ENCODE measurements at places on chromosomes 12 and 14.

DNA sequence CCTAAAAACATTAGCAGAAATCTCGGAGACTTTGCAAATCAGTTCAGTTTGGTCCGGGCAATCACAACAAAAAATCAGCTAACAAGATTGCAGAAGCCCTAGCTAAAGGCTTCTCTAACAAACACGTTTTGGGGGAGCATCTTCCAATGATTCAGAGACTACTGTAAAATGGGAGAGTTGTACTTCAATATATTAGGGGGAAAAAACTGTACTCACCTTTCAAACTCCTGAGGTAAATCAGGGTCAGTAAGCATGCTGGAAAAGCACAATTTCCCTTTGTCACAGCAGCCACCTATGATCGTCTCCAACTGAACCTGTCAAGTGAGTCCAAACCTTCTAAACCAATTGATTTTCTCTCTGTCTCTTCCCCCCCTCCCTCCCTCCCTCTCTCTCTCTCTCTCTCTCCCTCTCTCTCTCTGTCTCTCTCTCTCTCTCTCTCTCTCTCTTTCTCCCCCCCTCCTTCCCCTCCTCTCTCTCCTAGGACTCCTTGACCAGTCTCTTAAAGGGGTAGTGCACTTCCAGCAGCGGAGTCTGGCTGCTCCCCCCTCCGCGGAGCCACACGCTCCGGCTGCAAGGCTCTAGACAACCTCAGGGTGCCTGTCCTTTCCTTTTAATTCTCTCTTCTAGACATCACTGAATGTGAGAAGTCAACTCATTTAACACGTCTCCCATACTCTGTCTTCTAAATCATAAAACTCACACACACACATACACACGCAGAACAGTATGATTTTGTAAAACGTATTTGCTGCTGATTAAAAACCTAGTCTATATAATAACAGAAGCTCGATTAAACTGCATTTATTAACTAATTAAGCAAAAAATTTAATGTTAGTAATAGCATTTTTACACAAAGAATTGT lies at the start of gene SOX5:
SOX5 (minus strand) TSS at position 323 of the 862 bp plus-strand sequence; CDS start at position 254, 69 bp downstream.
- peak; percentile 50 for DNase-seq

GRCh38 chr12:100403446-100403845 lies 46.6 kb downstream of the SLC17A8 start:
- peak; percentile 4 for DNase-seq

DNA sequence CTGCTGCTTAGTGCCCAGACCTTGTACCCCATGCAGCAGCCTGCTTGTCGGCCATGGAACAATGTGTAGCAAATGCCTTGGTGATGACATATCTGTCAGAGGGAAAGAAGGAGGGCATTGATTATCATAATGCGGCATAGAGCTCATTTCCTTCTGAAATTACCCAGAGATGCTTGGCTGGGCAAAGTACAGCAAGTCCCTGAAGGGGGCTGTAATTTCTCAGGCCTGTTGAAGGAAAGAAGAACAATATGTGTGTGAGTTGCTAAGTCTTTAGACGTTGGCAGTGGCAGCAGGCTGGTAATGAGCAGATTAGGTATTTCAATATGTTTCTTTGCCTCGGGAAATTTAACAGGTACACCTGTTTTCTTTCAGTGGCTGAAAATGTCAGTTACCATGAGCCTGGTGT lies 128.6 kb downstream of the CRADD start:
- peak; percentile 79 for DNase-seq

- DNase-seq, result no peak
These were observed 84.9 kb upstream of the DUSP6 start for GRCh38 chr12:89437231-89437630.

DNA sequence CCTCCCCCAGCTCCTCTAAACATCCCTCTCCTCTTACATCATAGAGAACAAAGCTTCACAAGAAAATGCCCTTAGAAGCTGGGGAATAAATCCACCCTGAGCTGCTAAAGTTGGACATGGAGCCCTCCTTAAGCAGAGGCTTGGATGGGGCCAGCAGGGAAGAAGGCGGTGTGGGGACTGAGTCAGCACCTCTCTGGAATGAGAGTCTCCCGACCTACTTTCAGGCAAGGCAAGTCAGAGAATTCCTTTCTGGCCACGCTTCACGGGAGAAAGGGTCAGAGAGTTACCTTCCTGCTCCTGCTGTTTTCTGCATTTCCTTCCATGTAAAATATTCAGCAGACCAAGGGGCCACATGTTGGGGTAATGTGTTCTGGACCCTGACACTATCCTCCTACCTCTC lies 113.3 kb upstream of the PRB2 start:
- DNase-seq, result peak; percentile 87

GRCh38 chr14:103569408-103569807 lies 6.6 kb downstream of the COA8 start:
- no peak for DNase-seq

DNA sequence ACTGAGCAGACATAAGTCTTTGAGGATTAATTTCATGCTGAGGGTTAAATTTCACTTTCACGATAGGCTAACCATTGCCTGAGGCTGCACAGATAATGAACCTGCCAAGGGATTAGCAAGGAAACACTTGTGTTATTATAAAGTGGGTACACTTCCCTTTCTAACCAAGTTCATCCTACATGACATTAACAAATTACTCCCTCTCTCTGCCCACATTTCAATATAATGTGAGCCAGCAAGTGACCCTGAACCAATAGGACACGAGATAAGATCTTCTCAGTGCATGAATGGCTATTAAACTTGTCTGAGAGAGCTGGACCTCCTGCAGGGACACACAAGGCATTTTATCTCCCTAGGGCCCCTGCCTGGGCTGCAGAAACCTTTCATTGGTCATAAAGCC lies 173.5 kb downstream of the PAX9 start:
- DNase-seq, result no peak

- DNase-seq, result no peak
These were observed 24.0 kb downstream of the ADGRD1 start for GRCh38 chr12:130977743-130978095.

DNA sequence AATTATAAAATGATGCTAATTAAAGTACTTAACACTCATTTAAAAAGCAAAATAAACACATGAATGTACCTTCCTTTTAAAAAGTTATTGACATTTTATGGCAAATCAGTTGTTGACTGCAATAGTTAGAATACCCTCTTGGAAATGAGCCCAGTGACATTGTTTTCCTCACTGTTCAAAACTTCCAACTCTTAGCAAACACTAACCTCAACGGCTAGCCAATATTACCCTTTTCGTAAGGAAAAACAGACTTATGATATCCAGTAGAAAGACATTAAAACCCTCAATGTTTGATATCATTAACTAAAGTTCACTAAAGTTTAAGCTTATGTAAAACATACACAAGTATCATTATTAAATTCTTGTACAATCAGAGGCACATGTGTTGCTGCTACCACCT lies 83.6 kb downstream of the EPS8 start:
- DNase-seq, result no peak

DNA sequence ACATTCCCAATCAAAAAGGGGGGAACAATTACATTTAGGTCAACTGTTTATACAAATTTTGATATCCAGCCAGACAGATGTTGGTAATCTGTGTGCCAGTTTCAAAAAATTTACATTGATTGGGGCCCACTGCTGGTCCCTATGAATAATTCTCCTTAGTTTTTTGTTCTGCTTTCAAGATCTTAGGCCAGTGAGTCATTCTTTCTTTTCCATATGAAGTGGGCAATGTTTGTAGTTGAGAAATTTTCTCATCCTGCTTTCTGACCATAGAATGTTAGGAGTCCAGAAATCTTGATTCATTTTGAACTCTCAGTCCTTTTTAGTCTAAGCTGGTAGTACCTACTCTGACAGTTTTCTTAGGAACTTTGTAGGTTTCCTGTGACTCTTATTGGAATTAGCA lies 244.3 kb downstream of the DIO2 start:
- DNase-seq, result no peak
